ENCODE measurements at places on chromosomes 7 and 10.

- DNase-seq, result no peak
Observed at GRCh38 chr10:25978771-25979170, 44.7 kb downstream of the MYO3A start.

GRCh38 chr7:139959718-139960117 is 103.0 kb downstream of the PARP12 start:
- no peak for DNase-seq

DNA sequence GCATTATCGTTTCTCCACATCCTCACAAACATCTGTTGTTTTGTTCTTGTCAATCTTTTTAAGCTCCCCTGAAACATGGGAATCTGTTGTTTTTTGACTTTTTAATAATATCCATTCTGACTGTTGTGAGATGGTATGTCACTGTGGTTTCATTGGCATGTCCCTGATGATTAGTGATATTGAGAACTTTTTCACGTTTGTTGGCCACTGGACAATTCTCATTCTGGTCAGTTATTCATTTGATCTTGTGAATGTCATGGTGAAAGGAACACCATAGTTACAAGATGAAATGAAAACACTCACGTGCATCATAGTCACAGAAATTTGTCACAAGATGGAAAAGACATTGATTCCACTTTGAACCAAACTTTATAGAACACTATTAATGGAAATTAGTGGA is 20.5 kb upstream of the SGCE start:
- DNase-seq, result no peak

DNA sequence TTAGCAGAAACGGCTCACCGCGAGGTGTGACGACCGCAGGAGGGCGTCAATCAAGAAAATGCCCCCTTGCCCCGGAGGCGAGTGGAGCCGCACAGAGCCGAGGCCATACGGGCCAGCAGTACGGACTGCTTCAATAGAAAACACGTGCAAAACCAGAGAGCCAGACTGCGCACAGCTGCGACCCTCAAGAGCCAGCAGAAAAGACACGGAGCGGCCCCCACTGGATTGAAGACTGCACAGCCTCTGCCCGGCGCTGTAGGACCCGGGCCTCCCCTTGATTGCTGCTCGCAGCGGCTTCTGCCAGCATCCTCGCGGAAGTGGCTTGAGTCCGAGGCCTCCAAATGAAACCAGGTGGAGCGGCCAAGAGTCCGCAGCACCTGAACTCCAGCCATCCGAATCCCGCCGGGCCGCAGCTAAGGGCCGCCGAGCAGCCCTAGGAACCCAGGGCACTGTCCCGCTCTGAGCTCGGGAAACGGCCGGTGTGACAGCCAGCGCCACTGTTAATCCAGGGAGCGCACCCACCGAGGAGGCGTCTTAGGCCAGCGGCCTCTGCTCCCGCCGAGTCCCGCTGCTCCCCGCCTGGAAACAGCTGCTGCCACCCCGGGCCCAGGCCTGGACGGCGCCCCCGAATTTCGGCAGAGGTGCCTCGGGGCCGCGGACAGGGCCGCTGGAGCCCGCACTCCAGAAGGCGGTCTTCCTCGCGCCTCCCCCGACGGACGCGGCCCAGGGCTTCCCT is 660 bp upstream of the HHEX start:
- DNase-seq, result peak; percentile 47
